ENCODE measurements at places on chromosomes 16 and 17.

GRCh38 chr17:73910821-73911515, 266.7 kb upstream of the SDK2 start:
- DNase-seq = no peak

GRCh38 chr17:27840688-27841087, 40.4 kb upstream of the NOS2 start:
- DNase-seq = no peak

DNA sequence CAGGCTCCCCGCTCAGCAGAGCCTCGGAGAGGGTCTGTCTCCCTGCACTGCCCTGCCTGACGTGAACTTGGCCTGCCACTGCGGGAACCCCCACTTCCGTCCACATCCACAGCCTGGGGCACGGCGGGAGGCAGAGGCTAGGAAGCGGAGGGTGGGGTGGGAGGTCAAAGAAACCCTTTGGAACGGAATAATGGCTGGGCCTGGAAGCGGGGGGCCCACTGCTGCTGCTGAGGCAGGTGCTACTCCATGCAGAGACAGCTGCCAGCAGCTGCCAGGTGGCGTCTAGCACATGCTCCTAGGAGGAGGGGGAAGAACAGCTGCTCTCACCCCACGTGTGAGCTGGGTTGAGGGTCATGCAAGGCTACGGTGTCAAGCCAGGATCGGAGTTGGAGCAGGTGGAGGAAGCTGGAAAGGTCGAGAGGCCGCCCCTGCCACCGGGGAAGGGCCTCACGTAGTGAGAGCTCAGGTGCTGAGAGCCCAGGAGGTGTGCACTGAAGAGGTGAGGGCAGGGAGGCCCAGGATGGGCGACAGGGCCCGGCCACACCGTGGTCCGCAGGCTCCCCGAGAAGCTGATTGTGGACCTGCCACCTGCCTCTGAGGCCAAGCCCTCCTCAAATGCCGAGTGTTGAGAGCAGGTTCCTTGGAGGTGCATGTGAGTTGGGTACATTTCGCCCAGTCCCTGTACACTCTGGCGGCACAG, 9.8 kb downstream of the FSCN2 start:
- no peak for DNase-seq

- peak; percentile 13 for DNase-seq
These were observed 32.3 kb upstream of the CAPN15 start for GRCh38 chr16:495127-495748.

DNA sequence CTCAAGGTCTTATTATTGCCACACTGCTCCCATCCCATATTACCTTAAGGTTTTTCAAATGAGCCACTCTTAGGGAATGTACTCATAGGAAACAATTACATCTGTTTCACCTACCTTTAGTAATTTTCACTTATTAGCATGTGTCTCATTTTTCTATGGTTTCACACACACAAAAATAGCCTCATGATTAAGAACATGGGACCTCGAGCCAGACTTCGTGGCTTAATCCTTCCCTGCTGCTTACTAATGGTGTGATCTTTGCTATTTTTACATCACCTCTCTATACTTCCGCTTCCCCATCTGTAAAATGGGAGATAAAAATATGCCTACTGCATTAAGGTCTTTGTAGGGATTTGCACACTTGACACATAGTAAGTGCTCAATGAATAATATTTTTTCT, 38.5 kb downstream of the OTOA start:
- DNase-seq = no peak

DNA sequence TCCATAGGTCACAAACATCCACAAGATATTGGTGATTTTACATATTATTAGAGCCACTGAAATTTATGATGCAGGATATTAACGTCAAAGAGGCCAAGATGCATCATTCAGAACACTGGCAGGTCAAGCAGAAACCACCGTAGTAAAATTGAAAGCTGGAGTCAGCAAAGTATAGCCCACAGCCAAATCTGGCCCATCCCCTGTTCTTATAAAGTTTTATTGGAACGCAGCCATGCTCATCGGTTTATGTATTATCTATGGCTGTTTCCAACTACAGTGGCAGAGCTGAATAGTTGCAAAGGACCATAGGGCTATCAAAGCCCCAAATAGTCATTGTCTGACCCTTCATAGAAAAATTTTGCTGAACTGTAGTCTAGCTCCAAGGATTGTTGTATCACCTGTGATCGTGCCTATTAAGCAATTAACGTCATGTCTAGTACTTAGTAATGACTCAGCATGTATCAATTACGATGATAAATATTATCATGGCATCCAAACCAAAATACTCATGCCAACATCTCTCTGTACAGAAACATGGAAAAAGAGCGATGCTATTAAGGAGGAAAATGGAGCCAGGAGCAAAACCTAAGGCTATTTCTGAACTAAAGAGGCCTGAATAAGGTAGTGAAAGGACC, 165.6 kb downstream of the IRX3 start:
- no peak for DNase-seq

GRCh38 chr17:39751637-39752036, 13.9 kb downstream of the GRB7 start:
- no peak for DNase-seq

DNA sequence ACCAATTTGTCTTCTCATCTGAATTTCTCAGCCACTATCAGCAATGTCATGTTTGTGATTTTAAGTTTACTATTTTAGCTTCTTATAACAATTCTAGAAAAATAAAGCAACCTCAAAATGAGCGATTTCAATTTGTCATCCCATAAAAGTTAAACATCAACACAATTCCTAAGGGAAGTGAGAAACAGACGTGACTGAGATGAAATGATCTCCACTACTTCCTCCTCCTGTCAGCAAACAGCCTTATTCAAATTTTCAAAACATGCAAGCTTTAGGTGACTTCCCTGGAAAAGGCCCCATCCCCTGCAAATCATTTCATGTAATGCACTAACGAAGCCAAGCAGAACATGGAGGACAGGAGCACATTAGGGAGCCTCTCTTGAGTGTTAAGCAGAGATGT, 64.9 kb downstream of the ZNF652 start:
- DNase-seq = no peak

DNA sequence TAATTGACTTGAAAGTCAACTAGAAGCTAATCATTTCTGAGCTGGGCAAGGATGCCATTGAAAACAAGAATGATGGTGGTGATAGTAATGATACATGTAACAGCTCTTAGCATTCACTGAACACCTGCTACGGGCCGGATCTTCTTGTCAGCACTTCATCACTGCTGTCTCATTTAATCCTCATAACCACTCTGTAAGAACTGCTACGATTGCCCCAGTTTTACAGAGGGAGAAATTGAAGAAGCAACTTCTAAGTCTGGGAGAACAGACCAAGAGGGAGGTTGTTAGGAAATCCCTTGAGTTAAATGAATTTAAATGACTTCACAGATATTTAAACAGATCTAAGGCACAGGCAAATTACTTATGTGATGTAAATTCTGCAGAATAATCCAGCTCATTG, 7.0 kb upstream of the GAN start:
- no peak for DNase-seq

- DNase-seq = no peak
These were observed 30.7 kb upstream of the PIK3R6 start for GRCh38 chr17:8898126-8898525.

- DNase-seq = no peak
These were observed 5.3 kb downstream of the KPNB1 start for GRCh38 chr17:47654991-47655390.

GRCh38 chr17:50672831-50673551, 34.7 kb downstream of the ANKRD40 start:
- DNase-seq = no peak

- DNase-seq = no peak
These were observed 5.5 kb downstream of the PSMD12 start for GRCh38 chr17:67360880-67361279.

Data from immature natural killer cell (primary cell).